ENCODE measurements at places on chromosomes 4 and X. TPM values are rescaled to one million over a fixed set of nuclear protein-coding genes. Genes with fewer than 3 reads are reported as not detected.

DNA sequence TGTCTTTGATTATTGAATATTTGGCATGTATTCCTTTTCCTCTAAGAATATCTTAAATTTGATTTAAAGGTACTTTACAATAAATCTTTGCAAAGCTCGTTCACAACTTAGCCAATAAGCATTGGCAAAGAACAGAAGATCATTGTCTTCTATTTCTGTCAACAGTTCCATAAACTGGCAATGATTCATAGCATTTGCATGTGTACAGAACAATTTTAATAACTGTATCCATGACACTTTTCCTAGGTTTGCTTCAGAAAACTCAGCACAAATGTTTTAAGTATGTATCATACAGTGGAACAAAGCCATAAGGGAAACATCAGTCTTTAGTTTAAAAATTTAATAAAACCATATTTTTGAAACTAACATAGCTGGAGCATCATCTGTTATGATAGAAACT is 462.7 kb upstream of the RPS6KA3 start:
- no peak for DNase-seq

DNA sequence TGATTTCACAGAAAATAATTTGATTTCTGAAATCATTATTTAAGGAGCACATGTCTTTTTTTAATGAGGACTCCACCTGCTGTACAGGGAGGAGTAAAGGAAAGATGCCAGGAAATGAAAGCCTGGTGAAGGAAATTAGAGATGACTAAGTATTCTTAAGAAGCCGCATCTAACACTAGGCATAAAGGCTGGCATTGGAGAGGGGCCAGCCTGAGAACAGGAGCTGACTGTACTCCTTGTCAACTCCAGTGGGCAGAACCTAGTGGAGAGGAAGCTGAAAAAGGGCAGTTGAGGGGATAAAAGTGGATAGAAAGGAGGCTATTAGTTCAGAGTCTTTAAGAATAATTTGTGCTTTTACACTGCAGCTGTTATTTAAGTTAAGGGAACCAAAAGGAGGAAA is 393.0 kb downstream of the PPP1R2C start:
- DNase-seq: no peak

DNA sequence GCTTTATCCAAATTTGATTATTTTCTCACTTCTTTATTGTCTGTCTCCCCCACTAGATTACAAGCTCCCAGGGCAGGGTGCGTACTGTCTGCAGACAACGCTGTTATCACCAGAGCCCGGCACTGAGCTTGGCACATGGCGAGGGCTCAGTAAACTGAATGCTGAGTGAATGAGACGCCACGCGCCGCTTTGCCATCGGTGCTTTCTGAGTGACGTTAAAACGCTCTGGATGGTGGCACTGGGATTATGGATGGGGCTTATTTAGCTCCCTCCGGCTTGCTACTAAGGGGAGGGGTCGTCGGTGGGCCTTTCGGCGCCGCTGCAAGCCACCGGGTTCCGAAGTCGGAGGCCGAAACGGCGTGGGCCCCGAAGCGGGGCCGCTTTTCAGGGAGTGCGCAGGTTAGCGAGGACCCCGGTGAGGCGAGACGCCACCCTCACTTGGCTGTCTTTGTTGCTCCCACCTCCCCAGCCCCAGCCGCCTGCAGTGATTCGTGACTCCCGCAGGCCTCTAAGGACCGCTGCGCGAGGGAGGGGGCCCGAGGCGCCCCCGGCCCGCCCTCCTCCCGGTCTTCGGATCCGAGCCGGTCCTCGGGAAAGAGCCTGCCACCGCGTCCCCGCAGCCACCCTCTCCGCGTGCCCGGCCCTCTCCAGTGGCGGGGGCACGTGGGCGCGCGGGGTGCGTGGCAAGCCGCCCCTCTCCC is 569 bp upstream of the FHL1 start:
- peak; percentile 37 for DNase-seq

WAS gene
- total RNA-seq: 76.1 TPM

GRCh38 chrX:148159796-148160195 is 178.7 kb downstream of the FMR1NB start:
- DNase-seq: no peak

GPR34 gene
- not detected for total RNA-seq

DNA sequence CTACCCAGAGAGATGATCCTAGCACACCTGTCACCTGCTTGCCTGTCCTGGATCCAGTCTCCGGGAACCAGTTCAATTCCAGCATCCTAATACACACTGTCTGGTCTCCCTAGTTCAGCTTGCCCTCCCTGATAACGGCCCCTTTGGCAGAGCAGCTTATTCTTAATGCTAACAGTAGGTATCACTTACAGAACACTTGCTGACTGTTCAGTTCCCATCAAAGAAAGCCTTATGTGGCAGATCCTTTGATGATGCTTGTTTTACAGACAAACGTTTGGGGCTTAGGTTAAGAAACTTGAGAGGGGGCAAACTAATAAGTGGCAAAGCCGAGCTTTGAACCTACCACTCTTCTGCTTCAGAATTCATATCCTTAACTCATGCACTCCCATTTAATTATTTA is 890 bp downstream of the RASSF6 start:
- DNase-seq: no peak

DNA sequence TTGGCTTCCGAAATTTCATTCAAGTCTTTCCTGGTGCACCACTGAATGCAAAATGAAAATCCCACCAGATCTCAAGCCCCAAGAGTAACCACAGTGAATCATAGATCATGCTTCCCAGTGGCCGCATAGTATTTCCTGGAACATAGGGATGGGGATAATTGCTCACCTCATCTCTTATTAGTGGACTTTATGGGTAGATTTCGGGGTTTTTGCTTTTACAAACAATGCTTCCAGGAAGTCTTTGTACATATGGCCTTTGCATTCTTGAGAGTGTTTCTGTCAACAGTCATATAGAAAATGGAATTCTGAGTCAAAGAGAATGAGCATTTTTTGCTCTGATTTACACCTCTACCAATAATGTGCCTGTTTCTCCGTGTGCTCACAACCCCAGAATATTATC is 53.4 kb downstream of the PPEF2 start:
- peak; percentile 12 for DNase-seq

Data from activated naive CD4-positive, alpha-beta T cell treated with anti-CD3 and anti-CD28 coated beads for 36 hours (primary cell).